Stimulated activated naive CD4-positive, alpha-beta T cell treated with Interleukin-2 at 50 U/mL for 16 hours (primary cell): ENCODE measurements at places on chromosomes 16 and 17.
A peak's percentile ranks its signal among the peaks of the same experiment; 100 is the strongest.

GRCh38 chr16:4261557-4262172 lies 11.2 kb downstream of the TFAP4 start:
- DNase-seq, result no peak

GRCh38 chr16:28183484-28183883 lies 28.3 kb downstream of the XPO6 start:
- no peak for DNase-seq

DNA sequence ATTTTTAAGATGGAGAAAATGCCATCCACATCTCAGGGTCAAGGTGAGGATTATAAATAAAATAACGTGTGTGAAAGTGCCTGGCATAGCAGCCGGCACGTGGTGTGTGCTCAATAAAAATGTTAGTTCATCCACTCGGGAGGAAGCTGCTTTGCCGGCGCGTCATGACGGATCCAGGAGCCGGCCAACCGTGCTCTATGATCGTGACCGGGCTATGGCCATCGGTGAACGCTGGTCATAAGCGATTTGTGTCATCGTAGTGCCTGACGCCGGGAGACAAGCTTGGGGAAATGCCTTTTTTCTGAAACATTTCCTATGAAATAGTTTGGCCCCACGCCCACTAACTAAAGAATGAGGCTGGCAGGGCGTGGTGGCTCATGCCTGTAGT lies 74.0 kb downstream of the CMC2 start:
- DNase-seq, result no peak

DNA sequence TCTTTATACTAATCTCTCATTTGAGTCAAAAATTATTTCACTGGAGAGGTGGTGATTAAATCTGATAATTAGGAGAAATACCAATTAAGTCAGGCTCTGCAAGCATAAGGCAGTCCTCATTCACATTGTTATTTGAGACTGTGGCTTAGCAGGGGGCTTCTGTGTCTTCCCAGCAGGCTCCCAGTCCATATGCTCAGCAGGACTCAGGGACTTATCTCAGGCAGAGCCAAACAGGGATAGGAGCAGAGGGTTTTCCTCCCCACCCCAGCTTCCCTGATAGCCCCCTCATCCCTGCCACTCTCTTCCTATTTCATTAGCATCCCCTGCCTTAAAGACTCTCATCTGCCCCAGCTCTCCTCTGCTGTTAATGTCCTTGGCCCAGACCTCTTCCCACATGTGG lies 104.3 kb upstream of the DNAH9 start:
- no peak for DNase-seq

DNA sequence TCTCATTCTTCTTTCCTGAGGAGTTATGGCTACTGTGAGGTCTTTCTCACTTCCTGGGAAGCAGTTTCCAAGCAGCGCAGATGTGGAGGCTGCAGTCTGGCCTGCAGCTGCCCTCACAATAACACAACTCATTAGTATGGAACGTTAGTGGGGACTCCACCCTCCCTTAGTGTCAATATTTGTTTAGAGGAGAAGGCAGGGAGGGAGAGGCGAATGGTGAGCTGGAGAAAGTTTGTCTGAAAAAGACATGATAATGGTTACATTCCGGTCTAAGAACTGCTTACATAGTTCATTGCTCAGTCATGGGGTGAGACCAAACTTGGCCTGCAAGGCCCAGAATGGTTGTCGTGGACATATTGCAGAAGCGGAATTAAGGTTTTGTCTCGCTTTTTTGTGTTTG lies 170.2 kb downstream of the HS3ST3B1 start:
- no peak for DNase-seq

DNA sequence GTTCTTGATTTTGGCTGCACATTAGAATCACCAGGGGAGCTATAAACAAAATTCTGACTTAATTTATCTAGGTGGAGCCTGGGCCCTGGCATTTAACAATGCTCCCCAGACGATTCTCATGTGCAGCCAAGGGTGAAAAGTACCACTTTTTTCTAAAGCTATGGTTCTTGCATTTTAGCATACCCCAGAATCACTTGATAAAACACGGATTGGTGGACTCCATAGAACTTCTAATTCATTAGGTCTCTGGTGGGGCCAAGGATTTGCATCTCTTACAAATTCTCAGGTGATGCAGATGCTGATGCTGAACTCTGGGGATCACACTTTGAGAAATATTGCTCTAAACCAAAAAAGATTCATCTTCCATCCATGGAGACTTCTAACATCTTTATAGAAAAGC lies 74.5 kb downstream of the RPGRIP1L start:
- DNase-seq, result no peak

DNA sequence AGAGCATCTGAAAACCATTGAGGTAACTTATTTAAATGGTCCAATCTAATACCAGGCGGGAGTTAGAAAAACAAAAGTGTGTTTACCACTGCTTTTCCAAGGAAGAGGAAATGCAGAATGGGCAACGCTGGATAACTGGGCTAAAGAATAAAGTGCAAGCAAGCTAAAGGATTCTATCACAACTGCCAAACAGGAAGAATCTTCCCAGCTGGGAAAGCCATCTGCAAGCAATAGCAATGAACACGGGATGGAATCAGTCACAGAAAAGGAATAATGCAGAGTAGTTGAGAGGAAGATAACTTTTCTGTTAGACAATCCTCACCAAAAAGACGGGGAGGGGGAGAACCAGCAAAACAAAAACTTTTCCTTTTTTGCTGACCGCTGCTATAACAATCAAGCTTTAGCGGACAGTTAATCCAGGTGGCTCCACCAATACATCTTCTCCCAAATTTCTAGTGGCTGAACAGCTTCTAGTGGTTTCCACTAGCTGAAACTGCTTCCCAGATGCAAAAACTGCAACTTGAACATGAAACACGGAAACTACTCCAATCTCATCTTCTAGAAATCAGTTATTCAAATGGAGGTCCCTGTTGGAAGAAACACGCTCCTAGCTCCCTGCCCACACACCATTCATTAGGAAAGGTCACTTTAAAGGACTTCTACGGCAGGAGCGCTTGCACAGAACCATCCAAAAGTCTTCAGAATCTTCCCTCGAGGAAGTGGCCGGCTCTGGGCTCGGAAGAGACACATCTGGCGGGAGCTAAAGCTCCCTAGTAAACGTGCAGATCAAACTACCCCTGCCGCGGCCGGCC lies 929 bp downstream of the TMEM11 start:
- no peak for DNase-seq

GRCh38 chr16:31202414-31203375 lies at the start of gene PYCARD:
TSS of gene PYCARD (minus strand) at chr16:31202760. CDS start at chr16:31202690, 70 bp downstream.
- peak; percentile 27 for DNase-seq

DNA sequence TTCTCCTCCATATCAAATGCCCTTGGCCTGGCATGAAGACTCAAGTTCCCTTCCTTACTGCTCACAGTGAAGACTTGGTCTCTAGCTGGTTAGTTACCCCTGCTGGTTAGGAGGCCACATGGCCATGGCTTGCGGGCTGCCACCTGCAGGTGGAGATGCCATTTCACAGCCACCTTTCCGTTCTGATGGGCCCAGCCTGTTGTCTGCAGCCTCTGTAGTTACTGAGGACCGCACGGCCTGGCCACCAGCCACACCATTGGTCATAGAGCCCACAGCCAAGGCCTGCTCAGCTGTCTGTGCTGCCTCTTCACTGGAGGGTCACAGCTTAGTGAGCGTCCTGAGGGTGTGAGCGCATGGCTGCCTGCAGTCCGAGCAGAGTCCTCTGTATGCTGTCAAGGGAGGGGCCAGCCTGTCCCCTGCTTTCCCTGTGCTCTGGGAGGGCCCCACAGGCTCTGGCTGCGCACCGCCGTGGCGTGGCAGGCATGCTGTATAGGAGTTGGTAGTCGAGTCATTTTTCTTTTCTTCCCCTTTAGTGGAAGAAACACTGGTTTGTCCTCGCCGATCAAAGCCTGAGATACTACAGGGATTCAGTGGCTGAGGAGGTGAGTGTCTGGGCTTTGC lies 59.2 kb downstream of the PLD6 start:
- DNase-seq, result no peak

DNA sequence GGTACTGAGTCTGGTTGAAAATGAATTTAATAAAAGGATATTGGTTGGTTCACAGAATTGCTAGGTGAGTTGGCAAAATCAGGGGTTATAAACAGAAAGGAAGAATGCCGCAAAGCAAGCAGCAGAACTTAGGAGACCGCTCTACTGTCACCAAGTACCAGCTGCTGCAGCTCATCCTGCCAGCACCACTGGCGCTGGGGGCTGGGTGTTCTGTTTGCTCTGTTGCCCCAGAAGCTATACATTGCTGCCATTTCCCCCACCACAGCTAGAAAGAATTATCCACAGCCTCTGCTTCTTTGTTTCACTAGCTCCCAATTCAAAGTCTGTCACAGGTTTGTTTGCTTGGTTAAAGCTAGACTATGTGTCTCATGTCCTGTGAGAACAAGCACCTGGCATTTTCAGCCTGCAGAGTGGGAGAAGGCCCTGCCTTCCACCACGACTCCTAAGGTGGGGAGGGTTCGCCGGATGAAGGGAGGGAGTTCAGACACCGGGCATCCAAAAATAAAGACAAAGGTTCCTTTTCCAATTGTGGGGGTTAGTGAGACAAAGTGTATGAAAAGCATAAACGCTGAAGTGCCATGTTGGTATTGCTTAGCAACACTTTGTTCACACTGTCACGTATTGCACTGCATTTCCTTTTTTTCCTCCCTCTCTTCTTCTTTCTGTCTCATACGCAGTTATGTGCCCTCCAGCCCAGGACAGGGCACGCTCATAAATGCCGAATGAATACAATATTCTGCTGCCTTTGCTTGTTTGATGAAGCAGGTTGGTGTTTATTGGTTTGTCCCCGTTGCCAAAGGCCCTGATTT lies 9.6 kb upstream of the CPD start:
- no peak for DNase-seq
